ENCODE measurements at places on chromosomes 12 and 14.

GRCh38 chr12:124336742-124337520, 42.0 kb downstream of the RFLNA start:
- no peak for DNase-seq

- no peak for DNase-seq
These were observed 35.1 kb downstream of the EIF2S3B start for GRCh38 chr12:10540776-10541205.

GRCh38 chr12:91419809-91420208, 237.2 kb upstream of the DCN start:
- DNase-seq: no peak

- no peak for DNase-seq
These were observed 462.0 kb upstream of the SYT1 start for GRCh38 chr12:78402366-78403134.

Measured in DMS53 (cell line).